ENCODE measurements at places on chromosomes 5 and 9.
A peak's percentile ranks its signal among the peaks of the same experiment; 100 is the strongest.

DNA sequence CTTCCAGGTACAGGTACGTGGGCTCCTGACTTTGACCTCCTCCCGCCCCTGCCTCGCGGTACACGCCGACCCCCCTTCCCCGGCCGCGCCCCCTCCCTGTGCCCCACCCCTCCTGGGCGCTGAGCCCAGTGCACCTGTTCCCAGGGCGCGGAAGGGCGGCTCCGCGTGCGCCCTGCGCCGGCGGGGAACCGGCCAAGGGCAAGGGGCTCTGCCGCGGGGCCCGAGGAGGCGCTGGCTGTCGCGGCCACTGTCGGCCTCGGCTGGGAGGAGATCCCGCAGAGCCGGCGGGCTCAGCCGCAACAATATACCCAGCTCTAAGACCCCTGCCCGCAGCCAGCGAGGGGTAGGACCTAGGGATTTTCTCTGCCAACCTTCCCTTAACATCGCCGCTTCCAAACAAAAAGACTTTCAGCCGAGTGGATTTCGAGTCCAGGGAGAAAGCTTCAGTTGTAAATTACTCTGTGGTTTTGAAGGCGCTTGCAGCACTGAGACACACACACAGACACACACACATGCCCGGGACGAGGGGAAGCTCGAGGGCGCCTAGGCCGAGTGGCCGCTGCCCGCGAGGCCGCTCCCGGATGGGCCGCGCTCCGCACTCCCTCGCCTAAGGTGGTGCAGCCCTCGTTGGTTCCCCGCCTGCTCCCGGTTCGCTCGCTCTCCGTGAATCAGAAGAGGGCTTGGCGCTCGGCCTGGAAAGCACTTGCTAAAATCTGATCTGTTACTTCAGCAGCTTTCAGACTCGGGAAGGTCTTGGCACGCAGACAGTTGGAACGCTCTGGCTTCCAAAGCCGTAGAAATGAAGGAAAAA is 1.2 kb downstream of the FGF18 start:
- DNase-seq = peak; percentile 93

DNA sequence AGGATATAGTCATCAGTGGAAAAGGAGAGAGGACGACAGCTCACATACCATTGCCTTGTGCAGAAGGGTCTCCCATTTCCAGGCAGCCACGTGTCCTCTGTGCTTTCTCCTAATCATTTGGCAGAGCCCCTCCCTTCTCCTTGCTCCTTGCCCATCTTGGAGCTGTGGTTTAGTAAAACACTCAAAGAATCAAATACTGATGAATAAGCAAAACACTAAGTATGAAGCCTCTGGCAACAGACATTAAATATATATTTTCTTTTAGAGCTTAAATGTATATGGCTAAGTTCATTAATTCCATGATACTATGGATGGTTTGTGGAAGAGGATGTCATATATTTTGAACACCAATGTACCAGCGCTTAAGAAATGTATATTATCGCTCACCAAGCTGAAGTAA is 278.5 kb downstream of the SAXO1 start:
- DNase-seq = no peak

- DNase-seq = no peak
These were observed 85.7 kb upstream of the SGCD start for GRCh38 chr5:156241266-156241665.

GRCh38 chr9:127833555-127833954 is 20.9 kb downstream of the ENG start:
- DNase-seq = no peak

- no peak for DNase-seq
These were observed 9.0 kb upstream of the RFX3 start for GRCh38 chr9:3534614-3535404.

DNA sequence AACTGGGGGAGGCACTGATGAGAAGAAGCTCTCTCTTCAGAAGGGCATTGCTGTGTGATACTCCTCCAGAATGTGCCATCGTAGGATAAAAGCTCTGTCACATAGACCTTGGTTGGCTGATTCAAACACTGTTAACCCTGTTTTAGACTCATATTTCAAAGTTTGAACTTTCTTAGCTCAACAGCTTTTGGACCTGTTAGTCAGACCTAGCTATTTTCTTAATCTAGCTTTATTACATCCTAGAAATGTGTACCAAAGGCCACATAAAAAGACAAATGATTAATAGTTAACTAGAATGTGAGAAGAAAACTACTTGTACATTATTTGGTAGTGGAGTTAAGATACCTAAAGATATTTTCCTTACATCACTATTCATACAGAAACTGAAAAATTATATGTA is 4.3 kb downstream of the RHOBTB3 start:
- DNase-seq = no peak

DNA sequence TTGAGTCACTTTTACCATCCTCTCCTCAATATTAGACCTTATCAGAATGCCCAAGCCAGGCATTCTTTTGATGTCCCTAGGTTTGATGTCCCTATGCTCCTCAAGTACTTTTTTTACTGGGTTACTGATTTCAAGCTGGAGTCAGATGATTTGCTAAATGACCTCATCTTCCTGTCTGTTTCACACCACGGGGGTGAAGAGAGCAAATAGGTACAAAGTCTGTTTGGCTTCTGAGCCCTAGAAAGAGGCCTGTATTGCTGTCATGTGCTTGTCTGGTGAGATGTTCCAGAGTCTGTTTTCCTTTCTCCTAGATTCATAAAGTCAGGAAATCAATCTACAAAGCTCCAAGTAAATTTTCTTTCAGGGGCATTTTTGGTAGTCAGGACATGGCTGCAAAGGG is 12.7 kb upstream of the DAB2 start:
- DNase-seq = no peak

- no peak for DNase-seq
These were observed 5.3 kb upstream of the PLPP1 start for GRCh38 chr5:55540024-55540423.

GRCh38 chr9:113886026-113886369 is 9.9 kb downstream of the ZNF618 start:
- DNase-seq = no peak

GRCh38 chr5:176730815-176731475 is 79.4 kb upstream of the UNC5A start:
- no peak for DNase-seq

- no peak for DNase-seq
These were observed 68.8 kb upstream of the PPP2R2B start for GRCh38 chr5:146947181-146947941.

DNA sequence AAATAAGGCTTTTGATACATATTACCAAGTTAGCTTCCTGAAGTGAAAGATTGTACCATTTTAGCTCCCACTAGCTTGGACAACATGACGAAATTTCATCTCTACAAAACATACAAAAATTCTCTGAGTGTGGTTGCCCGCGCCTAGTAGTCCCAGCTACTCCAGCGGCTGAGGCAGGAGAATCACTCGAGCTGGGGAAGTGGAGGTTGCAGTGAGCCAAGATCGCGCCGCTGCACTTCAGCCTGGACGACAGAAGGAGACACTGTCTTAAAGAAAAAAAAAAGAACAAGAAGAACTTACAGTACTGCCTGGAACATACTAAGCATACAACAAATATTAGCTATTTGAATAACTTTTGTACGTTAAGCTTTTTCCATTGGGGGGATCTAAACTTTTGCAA is 29.7 kb upstream of the NRG2 start:
- DNase-seq = no peak

DNA sequence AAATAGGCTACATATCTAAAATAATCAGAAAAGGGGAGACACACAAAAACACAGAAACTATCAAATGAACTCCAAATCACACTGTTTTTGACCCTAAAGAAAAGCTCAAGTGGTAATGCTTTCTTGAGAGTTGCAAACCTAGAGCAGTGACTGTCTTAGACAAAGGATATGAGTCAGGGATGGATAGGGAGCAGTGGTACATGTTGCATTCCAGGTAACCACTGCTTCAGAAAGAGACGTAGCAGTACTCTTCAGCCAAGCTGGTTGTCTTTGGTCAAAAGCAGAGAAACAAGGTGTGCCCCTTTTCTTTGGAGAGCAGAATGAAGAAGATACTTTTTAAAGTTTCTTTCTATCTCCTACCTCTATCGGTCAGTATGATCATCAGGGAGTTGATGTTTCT is 1003.6 kb downstream of the CDH9 start:
- no peak for DNase-seq

- DNase-seq = peak; percentile 79
These were observed 211.5 kb downstream of the PAPPA start for GRCh38 chr9:116365056-116365471.

DNA sequence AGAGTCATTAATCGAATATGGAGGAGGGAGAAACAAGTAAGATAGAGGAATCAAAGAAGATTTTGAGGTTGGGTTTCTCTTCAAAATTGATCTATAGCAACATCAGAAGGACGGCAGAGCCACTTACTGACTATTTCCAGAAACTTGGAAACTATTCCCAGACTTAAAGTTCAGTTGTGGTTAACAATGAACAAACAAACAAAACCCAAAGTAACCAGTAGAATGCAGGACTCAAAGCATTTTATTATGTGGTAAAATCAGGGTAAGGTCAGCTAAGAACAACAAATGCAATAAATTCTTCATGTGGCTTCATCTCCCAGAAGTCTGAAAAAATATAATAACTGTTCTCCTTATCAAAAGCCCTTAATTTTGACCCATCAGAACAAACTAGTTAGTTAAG is 54.9 kb upstream of the OSMR start:
- no peak for DNase-seq

- no peak for DNase-seq
These were observed 22.3 kb downstream of the RFK start for GRCh38 chr9:76371901-76372300.

DNA sequence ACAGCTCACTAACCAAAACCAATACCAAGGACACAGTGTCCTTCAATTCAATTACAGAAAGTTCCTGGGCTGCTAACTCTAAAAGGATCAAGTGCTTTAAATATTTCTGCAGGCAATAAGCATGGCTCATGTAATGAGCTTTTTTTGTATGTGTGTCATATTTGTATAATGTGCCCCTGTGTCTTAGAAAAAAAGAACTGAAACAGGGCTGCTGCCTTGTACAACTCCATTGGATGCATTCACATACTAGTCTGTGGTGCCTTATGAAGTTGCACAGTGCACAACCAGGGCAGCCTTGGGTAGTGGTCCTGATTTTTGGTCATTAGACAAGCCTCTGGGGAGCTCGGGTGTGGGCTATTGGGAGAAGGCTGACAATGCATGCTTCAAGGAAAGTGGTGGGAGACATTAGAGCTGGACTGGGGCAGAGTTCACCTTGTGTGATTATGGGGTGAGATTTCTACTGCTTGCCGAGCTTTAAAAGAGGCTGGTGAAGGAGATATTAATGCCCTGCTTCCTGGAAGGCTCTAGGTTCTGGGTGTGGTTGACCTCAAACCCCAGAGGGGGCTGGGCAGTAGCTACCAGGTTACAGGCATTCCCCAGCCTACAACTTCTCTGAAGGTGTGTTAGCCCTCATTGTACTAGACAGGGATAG is 3.6 kb upstream of the CPEB4 start:
- DNase-seq = no peak

GRCh38 chr5:59517926-59518585 is 375.5 kb downstream of the PDE4D start:
- DNase-seq = no peak

DNA sequence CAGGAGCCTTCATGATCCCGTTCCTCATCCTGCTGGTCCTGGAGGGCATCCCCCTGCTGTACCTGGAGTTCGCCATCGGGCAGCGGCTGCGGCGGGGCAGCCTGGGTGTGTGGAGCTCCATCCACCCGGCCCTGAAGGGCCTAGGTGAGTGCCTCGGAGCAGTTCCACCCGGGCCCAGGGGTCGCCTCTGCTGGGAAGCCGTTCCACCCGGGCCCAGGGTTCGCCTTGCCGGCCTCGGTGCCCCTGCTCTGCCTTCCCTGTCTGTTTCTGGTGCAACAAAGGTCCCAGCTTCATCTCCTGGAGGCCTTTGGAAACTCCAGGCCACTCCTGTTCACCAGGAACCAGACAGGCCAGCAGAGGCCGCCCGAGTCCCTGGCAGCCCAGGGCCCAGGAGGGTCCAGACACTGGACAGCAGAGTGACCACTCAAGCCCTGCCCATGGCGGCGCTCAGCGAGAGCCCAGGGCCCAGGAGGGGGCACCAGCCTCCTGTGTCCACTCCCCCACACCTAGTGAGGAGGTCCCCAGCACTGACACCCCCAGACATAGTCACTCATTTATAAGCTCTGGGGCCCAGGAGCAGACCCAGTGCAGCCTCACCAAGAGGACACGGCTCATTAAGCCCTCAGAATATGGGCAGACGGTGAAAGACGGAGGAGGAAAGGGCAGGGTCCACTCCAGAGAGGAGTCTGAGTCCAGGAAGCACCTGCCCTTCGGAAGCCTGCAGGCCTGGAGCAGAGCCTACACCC is 7.5 kb downstream of the SLC6A19 start:
- no peak for DNase-seq

- no peak for DNase-seq
These were observed 75.3 kb upstream of the NR4A3 start for GRCh38 chr9:99746406-99746805.

DNA sequence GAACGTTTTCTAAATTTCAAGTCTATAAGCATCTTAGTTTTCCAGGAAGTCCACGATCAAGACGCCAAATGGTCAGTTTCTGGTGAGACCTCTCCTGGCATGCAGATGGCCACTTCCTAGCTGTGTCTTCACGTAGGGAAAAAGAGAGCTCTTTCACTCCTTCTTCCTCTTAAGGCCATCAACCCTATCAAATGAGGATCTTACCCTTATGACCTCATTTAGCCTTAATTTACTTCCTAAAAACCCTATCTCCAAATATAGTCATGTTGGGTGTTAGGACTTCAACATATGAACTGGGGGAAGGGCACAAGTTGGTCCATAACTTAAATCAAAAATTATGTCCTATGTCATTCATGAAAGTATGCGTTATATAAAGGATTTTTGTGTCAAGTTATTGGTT is 229.5 kb downstream of the ARL15 start:
- no peak for DNase-seq

- no peak for DNase-seq
These were observed 29.1 kb downstream of the FRMPD1 start for GRCh38 chr9:37679649-37680402.

DNA sequence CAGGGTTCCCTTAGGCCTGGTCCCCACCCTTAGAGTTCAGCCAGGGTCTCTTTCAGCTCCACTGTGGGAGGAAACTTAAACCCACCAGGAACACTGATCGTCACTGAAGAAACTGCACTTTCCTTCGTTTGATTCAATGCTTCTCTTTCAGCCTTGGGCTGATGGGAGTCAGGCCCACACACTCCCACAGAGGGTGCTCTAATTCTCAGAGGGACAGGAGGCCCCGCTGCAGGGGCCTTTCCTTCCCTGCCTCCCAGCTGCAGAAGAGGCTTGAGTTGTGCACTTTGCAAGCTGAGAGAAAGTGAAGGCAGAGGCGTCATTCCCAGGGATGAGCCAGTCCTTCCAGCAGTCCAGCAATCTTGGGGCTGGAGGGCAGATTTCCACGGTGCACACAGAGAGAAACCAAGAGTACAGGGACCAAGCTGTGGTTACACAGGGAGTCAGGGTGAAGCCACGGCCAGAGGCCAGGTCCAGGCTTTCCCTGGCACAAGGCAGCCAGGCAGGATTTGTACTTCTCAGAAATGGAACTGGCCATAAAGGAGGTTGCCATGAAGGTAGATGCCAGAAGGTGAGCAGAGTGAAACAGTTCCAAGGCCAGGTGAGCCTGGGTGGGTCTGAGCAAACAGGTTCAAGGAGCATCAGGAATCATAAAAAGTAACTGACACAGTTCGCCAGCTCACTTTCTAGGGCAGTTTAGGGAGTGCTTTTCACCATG is 10.4 kb upstream of the GLIPR2 start:
- no peak for DNase-seq

GRCh38 chr9:89304020-89304833 is 6.8 kb upstream of the CKS2 start:
- DNase-seq = no peak

- DNase-seq = no peak
These were observed 146.8 kb downstream of the PAPPA start for GRCh38 chr9:116300360-116300870.

- peak; percentile 82 for DNase-seq
These were observed 151.8 kb upstream of the VLDLR start for GRCh38 chr9:2469681-2470221.
